ENCODE measurements at places on chromosomes 6 and 20. TPM values are rescaled to one million over a fixed set of nuclear protein-coding genes. Genes with fewer than 3 reads are reported as not detected.

GRCh38 chr6:119284861-119285521 lies 64.6 kb downstream of the MAN1A1 start:
- DNase-seq = no peak
- H3K27ac ChIP-seq = no peak overlapping the region
- no peaks in the 10 kb centered on the region for H3K27me3 ChIP-seq

- H3K27me3 ChIP-seq = no peaks in the 10 kb centered on the region
- H3K4me1 ChIP-seq = peaks cover 14% of the 10 kb centered on the region
- H3K27ac ChIP-seq = peak overlapping the region; percentile 9
- no peak overlapping the region for H3K4me3 ChIP-seq
- DNase-seq = no peak
Measured at GRCh38 chr6:12490904-12491571, 200.9 kb downstream of the EDN1 start.

GRCh38 chr6:549906-550305 lies 107.0 kb downstream of the HUS1B start:
- no peaks in the 10 kb centered on the region for H3K27me3 ChIP-seq
- DNase-seq = no peak
- H3K4me1 ChIP-seq = no peaks in the 10 kb centered on the region
- H3K36me3 ChIP-seq = no peaks in the 10 kb centered on the region
- H3K27ac ChIP-seq = no peak overlapping the region

Gene SIRPD
- total RNA-seq = not detected

Measured in body of pancreas (tissue), 4 donors.